SJCRH30 (cell line): ENCODE measurements at places on chromosomes 2 and 18. TPM values are rescaled to one million over a fixed set of nuclear protein-coding genes. Genes with fewer than 3 reads are reported as not detected.

Gene LRATD1
- total RNA-seq: not detected in 2 replicates

- no peak overlapping the region for H3K4me3 ChIP-seq
- no peak overlapping the region for H3K27ac ChIP-seq
- no peaks in the 10 kb centered on the region for H3K4me1 ChIP-seq
- 0 out of 2 replicates have a peak, but pooled peaks cover 4% of the 10 kb centered on the region for H3K27me3 ChIP-seq
Observed at GRCh38 chr2:228938629-228939028, 332.5 kb downstream of the PID1 start.

Gene VIL1
- total RNA-seq: 0.02 and 0.03 TPM in 2 replicates

- no peaks in the 10 kb centered on the region for H3K4me1 ChIP-seq
- no peak overlapping the region for H3K4me3 ChIP-seq
- DNase-seq: no peak
- no peaks in the 10 kb centered on the region for H3K27me3 ChIP-seq
Observed at GRCh38 chr2:164065038-164065437, 329.2 kb upstream of the FIGN start.

DNA sequence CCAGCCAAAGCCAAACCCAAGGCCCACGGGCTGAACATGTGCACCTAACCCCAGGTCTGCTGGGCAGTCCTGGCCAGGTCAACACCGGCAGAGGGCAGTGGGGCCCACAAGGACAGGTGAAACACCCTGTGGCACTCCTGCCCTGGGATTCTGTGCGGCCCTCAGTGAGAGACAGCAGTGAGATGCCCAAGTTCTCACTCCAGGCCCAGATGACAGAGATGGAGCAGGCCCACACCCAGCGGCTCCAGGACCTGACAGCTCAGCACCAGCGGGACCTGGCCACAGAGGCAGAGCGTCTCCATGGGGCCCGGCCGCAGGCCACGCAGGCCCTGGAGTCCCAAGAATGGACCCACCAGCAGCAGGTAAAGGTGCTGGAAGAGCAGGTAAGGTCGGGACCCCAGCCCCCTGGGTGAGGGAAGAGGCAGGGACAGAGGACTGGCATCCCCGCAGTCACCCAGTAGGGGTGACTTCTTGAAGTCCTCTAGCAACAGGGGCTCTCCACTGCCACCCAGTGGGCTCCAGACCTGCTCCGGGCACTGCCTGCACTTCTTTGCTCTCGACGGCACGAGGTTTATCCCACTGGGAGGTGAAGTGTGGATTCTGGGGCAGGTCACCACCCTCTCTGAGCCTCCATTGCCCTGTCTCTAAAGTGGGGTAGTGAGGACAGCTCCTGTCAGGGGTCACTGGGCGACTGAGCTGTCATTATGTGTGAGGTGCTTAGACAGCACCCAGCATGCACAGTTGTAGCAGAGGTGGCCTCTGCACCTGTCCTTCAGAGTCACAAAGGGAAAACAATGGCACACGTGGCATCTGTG is 8.8 kb upstream of the SNED1 start:
- no peak overlapping the region for H3K27ac ChIP-seq
- no peak overlapping the region for H3K4me3 ChIP-seq
- H3K4me1 ChIP-seq: peaks cover 34% of the 10 kb centered on the region

GRCh38 chr2:180077295-180077906 is 70.3 kb upstream of the CWC22 start:
- H3K27me3 ChIP-seq: no peaks in the 10 kb centered on the region
- H3K4me1 ChIP-seq: no peaks in the 10 kb centered on the region
- H3K4me3 ChIP-seq: no peak overlapping the region
- DNase-seq: no peak

DNA sequence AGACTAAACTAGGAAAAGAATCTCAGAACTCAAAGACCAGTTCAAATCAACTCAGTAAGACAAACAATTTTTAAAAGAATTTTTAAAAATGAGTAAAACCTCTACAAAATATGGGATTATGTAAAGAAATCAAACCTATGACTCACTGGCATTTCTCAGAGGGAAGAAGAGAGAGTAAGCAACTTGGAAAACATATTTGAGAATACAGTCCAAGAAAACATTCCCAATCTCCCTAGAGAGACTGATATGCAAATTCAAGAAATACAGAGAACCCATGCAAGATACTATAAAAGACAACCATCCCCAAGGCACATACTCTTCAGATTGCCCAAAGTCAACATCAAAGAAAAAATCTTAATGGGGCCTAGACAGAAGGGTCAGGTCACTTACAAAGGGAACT is 162.7 kb downstream of the WDPCP start:
- H3K27me3 ChIP-seq: no peaks in the 10 kb centered on the region
- no peaks in the 10 kb centered on the region for H3K36me3 ChIP-seq
- H3K4me1 ChIP-seq: no peaks in the 10 kb centered on the region

Gene C18orf32
- total RNA-seq: 14.6 and 21.5 TPM in 2 replicates

Gene C2orf15
- 0.24 and 0.25 TPM in 2 replicates for total RNA-seq

- DNase-seq: no peak
- no peaks in the 10 kb centered on the region for H3K4me1 ChIP-seq
- peaks cover 1% of the 10 kb centered on the region for H3K27me3 ChIP-seq
- no peak overlapping the region for H3K4me3 ChIP-seq
Observed at GRCh38 chr2:39156107-39156506, 35.3 kb upstream of the SOS1 start.

- DNase-seq: no peak
- no peaks in the 10 kb centered on the region for H3K36me3 ChIP-seq
- H3K27ac ChIP-seq: no peak overlapping the region
Observed at GRCh38 chr18:13372531-13372951, 154.0 kb downstream of the LDLRAD4 start.

Gene CCDC148
- 0.49 and 0.53 TPM in 2 replicates for total RNA-seq

- H3K27me3 ChIP-seq: no peaks in the 10 kb centered on the region
- no peak for DNase-seq
- no peaks in the 10 kb centered on the region for H3K4me1 ChIP-seq
- no peak overlapping the region for H3K27ac ChIP-seq
- no peak overlapping the region for H3K4me3 ChIP-seq
- no peaks in the 10 kb centered on the region for H3K36me3 ChIP-seq
Observed at GRCh38 chr2:188146888-188147287, 144.8 kb upstream of the GULP1 start.

Gene ASAP2
- total RNA-seq: 27.8 and 32.6 TPM in 2 replicates

Gene LBH
- total RNA-seq: 140 and 158 TPM in 2 replicates

- H3K27me3 ChIP-seq: no peaks in the 10 kb centered on the region
- no peaks in the 10 kb centered on the region for H3K4me1 ChIP-seq
- DNase-seq: no peak
- H3K4me3 ChIP-seq: no peak overlapping the region
- no peaks in the 10 kb centered on the region for H3K36me3 ChIP-seq
- no peak overlapping the region for H3K27ac ChIP-seq
Observed at GRCh38 chr2:174691201-174691779, 73.0 kb downstream of the CHRNA1 start.

DNA sequence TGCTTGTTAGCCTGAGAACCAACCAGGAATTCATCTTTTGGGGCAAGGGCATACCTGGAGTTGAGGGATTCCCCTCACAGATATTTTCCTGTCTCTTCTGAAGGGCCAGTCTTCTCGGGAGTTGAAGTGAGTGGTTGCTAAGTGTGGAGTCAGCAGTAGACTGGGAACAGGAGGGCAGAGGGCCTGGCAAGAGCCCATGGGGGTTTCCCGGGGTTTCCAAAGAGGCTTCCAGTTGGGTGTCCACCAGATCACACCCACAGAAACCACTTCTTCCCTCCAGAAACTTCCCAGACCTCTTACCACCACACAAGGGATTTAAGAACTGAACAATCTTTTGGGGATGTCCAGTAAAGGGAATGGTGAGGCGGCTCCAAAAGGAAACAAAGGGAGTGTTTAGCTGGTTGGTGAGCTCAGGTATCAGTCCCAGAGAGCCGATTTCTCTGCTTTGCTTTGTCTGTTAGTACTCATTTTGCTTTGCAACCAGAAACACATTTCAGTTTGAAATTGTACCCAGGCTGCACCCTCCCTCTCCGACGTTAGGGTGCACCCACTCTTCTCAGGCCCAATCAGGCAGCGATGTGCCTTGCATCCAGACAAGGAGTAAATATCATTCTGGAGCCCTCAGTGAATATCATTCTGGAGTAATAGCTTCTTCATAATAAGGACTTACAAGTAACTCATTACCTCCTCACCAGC is 47.5 kb upstream of the SPATS2L start:
- no peak for DNase-seq
- no peaks in the 10 kb centered on the region for H3K27me3 ChIP-seq
- no peaks in the 10 kb centered on the region for H3K4me1 ChIP-seq

Gene HOXD10
- total RNA-seq: 1.3 and 2.2 TPM in 2 replicates

Gene LOXL3
- 16.8 and 19.0 TPM in 2 replicates for total RNA-seq

DNA sequence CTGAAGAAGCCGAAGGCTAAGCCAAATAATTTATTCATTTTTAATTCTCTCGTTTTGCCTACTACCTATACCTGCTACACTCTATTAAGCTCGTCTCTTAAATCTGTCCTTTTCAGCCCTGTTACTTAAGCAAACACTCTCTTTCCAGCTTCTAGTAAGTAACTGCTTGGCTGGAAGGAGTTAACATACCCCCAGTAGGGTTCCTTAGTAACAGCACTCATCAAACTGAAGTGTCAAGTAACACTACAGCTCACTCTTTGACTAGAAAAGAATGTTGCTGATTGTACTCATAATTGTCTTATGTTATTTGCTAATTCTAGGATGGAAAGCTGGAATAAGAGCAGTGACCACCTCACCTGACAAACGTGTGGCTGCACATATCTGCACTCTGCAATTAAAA is 120.0 kb upstream of the SCN7A start:
- H3K27ac ChIP-seq: no peak overlapping the region
- no peaks in the 10 kb centered on the region for H3K36me3 ChIP-seq
- H3K4me3 ChIP-seq: no peak overlapping the region
- no peak for DNase-seq

DNA sequence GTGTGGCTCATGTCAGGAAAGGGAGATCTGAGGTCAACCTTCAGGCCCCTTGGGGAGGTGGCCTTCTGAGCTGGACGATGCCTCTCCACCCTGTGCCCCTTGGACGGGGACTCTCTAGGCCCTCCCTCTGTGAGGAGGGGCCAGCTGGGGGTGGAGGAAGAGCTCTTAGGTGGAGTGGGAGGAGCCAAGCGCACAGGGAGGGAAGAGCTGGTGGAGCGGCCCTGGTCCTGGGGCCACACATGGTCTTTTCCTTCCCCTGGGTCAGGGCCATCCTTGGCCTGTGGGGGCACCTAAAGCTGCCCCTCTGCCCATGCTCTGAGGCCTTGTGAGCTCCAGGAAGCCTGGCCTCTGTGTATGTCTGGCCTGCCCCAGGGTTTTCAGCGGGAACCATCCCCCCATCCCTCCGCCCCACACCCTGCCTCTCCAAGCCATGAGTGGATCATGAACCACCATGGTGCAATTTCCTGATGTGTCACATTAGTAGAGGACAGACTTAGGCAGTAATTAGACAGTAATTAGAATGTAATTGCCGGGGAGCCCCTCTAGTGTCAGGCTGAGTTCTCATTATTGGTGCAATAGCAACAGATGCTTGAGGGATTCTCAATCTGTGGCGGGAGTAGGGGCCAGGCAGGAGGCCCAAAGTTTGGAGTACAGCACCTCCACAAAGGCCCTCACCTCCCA is 63.0 kb downstream of the GLI2 start:
- no peak overlapping the region for H3K27ac ChIP-seq
- no peak for DNase-seq
- no peaks in the 10 kb centered on the region for H3K36me3 ChIP-seq

GRCh38 chr2:181163139-181163538 is 182.7 kb downstream of the UBE2E3 start:
- H3K4me1 ChIP-seq: no peaks in the 10 kb centered on the region
- no peak overlapping the region for H3K27ac ChIP-seq
- H3K4me3 ChIP-seq: no peak overlapping the region
- no peaks in the 10 kb centered on the region for H3K27me3 ChIP-seq
- H3K36me3 ChIP-seq: no peaks in the 10 kb centered on the region

- no peaks in the 10 kb centered on the region for H3K36me3 ChIP-seq
- H3K27ac ChIP-seq: no peak overlapping the region
- DNase-seq: peak; percentile 66
Observed at GRCh38 chr2:96951125-96951654, 35.2 kb downstream of the FAM178B start.

DNA sequence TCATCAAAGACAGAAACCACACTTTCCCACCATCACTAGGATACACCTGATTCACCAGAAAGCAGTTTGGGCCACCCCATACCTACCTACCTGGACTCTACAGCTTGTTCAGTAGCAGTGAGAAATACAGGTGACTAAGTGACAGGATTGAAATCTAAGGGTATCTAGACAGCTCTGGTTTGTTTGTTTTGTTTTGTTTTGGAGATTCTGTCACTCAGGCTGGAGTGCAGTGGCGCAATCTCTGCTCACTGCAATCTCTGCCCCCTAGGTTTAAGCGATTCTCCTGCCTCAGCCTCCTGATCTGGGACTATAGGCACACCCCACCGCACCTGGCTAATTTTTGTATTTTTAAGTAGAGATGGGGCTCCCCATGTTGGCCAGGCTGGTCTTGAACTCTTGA is 3.1 kb downstream of the TTC21B start:
- DNase-seq: no peak
- no peak overlapping the region for H3K27ac ChIP-seq
- no peaks in the 10 kb centered on the region for H3K27me3 ChIP-seq
- H3K36me3 ChIP-seq: peaks cover 24% of the 10 kb centered on the region
- H3K4me3 ChIP-seq: no peak overlapping the region

DNA sequence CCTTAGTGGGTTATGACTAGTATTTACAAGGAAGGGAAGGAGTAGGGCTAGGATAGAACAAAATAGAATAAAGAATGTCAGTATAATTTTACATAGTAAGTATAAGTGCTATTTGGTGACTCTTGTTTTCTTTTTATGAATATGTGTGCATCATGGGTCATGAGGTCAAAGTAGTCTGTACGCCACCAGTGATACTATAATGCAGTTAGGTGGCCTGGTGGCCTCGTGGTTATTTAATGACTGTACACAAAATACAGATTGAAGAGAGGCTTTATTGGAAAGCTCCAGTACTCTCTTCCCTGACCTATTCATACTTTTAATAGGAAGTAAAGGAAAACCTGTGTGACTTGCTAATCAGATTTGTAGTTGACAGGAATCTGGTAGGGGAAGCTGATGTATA is 27.3 kb downstream of the CAB39 start:
- no peaks in the 10 kb centered on the region for H3K27me3 ChIP-seq

GRCh38 chr18:7778181-7778580 is 211.1 kb downstream of the PTPRM start:
- H3K4me1 ChIP-seq: no peaks in the 10 kb centered on the region
- no peaks in the 10 kb centered on the region for H3K36me3 ChIP-seq
- H3K27me3 ChIP-seq: no peaks in the 10 kb centered on the region
- no peak overlapping the region for H3K4me3 ChIP-seq
- H3K27ac ChIP-seq: no peak overlapping the region
- DNase-seq: no peak

- H3K36me3 ChIP-seq: no peaks in the 10 kb centered on the region
- H3K4me1 ChIP-seq: peaks cover 42% of the 10 kb centered on the region
- H3K4me3 ChIP-seq: no peak overlapping the region
Observed at GRCh38 chr2:196290569-196290968, 119.2 kb upstream of the STK17B start.
